Esophagus squamous epithelium (tissue), 5 donors: ENCODE measurements at places on chromosomes 7 and 10. TPM values are rescaled to one million over a fixed set of nuclear protein-coding genes. Genes with fewer than 3 reads are reported as not detected.

GRCh38 chr7:192701-193480 is 520 bp downstream of the FAM20C start:
- no peak for DNase-seq

DNA sequence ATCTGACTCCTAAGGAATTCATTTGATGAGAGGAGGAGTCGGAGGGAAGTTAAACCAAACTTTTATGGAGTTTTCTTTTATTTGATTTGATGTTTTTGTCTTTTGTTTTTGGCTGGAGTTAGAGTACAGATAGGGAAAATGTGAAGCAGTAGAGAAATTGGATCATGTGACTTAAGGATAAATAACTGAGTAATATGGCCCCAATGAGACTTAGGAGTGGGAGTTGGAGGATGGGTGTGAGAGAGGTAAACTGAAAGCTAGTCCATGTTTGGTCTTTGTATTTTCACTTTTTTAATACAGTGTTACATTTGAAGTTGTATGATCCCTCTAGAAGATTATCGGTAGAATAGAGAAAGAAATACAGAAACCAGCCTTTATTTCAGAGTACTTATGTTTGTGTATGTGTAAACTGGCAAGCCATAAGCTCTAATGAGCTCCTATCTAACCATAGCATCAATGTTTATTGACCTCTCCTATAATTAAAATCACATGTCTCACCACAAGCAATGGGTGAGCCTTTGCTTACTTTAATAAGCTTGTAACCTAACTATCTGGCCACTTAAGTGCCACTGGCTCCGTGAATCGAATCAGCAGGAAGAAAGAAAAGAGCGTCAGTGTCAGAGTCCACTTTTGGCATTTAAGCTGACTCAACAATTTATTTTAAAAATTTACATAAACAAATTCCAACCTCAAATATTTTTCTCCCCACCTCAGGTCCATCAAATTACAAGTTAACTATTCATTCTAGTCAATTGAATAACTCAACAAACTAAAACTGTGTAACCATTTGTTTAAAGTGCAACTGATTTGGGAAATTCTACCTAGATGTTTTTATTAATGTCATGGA is 113.8 kb downstream of the EPDR1 start:
- DNase-seq, result no peak

- DNase-seq, result no peak
Measured at GRCh38 chr10:32979041-32979440, 21.0 kb upstream of the ITGB1 start.

- DNase-seq, result no peak
Measured at GRCh38 chr7:36082910-36083309, 70.1 kb upstream of the EEPD1 start.

GRCh38 chr7:128740996-128741395 is 1.8 kb downstream of the CALU start:
- no peak for DNase-seq

DNA sequence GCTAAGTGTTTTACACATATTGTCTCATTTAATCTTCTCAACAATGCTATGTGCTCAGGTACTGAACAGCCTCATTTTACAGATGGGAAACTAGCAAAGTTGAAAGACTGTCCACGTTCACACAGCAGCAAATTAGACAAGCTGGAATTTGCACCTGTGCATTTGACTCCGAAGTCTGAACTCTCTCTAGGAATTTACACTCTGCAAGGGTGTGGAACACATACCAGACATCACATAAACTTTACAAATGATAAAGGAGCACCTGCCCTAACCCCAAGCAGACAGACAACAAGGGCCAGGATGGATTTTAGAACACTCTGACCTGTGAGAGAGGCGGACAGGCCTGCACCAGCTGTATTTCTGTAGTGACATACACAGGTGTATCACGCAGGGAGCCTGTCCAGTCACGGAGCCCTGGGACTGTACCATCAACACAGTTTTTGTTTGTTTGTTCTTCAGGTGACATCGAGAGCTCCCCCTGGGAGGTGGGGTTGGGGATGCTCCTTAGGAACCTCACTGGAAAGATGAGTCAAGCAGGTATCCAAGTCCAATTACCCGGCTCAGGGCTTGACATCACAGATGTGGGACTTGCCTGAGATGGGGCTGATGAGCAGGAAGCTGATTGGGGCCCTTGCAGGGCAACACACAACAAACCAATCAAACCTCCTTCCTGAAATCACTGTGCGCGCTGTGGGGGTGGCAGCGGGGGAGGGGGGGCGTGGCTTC is 31.0 kb downstream of the MKI67 start:
- DNase-seq, result no peak

DNA sequence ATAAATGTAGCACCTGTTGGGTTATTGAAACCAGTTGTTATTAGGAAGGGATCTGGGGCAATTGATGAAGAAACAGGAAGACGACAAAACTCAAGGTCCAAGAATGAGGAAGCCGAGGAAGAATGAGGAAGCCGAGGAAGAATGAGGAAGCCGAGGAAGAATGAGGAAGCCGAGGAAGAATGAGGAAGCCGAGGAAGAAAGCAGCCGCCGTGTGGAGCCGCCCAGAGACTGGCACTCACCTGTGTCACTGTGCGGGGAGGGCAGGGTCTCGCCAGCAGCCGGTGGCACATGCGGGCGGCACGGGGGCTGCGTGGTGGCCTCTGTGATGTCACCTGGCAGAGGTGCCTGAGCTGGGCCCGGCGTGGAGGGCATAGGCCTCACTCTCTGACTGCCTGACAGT is 71.1 kb upstream of the CFAP46 start:
- no peak for DNase-seq

DNA sequence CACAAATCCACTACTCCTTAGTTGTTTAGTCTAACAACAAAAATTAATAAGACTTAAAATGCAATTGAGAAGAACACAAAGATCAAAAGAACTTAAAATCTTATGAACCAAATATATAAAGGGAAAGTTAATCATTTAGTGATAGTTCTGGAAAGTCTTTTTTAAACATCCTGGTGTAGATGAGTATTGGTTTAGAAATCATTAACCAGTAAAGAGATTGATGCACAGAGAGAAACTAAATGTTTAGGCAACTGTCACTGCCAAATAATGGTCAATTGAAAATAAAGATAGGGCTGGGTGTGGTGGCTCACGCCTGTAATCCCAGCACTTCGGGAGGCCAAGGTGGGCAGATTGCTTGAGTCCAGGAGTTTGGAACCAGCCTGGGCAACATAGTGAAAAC is 44.9 kb downstream of the SP8 start:
- DNase-seq, result no peak

DNA sequence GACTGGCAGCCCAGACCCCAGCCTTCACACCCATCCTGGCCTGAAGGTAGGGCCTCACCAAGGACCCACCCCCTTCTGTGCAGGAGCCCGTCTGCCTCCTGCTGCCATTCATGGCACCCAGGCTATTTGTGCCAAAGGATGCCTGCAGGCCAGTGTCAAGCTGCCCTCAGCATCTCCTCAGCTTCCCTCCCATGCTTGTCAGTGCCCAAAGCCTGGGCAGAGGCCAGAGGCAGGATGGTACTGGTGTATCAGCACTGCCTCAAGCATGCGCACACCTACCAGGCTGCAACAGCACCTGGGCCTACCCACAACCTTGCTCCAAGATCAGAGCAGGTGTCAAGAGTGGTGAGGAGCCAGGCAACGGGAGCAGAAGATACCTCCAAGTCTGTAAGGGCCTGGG is 27.6 kb downstream of the SFTPA1 start:
- DNase-seq, result no peak

DNA sequence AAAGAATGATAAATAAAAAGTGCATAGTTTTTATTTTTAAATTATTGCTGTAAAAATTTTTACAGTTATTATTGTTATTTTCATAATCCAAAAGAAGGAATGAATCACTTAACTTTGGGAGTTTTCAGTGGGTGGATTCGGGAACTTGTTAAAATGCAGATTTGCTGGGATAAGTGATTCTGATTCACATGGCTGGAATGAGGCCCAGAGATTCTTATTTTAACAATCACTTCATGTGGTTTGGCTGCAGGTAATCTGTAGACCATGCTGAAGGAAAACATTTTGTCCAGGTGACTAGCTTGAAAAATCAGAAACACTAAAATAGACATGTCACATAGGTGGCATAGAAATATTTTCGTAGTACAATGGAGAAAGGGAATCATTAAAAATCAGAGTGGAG is 13.9 kb downstream of the CROT start:
- no peak for DNase-seq

DNA sequence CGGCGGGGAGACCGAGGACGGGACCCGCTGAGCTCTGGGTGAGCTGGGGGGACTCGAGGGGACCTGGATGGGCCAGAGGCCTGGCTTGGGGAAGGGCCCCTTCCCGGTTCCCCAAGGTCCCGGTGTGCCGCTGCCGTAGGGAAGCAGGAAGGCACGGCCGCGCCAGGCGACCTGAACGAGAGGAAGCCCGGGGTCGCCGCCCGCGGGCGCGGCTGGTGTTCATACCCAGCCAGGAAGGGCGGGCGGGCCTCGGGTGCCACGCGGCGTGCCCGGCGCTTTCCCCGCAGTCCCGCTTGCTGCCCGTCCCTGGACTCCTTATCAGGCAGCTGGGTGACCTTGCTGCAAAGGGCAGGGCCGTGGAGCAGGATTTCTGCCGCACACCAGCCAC is 38.0 kb downstream of the ZNF777 start:
- no peak for DNase-seq

DNA sequence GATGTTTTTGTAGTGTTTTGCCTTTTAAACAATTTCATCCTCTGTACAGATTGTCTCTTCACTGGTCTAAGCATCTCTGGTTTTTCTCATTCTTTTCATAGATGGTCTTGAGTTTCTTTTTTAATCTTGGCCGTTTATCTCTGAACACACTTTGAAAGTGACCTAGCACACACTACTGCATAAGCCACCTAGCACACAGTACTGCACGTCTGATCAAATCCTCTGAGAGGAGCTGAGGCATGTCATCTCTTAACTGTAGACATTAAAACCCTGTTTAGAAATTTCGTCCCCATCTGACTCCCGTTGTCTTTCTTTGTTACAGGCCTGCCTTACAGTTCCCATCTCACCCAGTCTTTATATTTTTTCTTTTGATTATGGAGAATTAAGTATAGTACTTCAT is 100.2 kb downstream of the MAPK8 start:
- no peak for DNase-seq

GRCh38 chr7:2813350-2814185 is 30.5 kb downstream of the GNA12 start:
- no peak for DNase-seq

- no peak for DNase-seq
Measured at GRCh38 chr7:115009736-115010440, 88.0 kb downstream of the MDFIC start.

DNA sequence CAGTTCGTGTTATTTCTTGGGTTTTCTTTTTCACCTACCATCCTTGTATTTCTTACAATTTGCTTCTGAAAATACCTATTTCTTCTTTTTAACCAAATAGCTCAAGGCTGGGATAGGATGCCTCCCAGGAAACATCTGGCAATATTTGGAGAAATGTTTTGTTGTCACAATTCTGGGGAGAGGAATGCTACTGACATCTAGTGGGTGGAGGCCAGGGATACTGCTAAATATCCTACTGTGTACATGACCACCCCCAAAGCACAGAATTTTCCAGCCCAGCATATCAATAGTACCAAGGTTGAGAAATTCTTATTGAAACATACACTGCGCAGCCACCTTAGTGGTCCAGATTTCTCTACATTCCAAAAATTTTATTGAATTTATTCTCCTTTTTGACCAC is 55.5 kb downstream of the CNTNAP2 start:
- DNase-seq, result no peak

DNA sequence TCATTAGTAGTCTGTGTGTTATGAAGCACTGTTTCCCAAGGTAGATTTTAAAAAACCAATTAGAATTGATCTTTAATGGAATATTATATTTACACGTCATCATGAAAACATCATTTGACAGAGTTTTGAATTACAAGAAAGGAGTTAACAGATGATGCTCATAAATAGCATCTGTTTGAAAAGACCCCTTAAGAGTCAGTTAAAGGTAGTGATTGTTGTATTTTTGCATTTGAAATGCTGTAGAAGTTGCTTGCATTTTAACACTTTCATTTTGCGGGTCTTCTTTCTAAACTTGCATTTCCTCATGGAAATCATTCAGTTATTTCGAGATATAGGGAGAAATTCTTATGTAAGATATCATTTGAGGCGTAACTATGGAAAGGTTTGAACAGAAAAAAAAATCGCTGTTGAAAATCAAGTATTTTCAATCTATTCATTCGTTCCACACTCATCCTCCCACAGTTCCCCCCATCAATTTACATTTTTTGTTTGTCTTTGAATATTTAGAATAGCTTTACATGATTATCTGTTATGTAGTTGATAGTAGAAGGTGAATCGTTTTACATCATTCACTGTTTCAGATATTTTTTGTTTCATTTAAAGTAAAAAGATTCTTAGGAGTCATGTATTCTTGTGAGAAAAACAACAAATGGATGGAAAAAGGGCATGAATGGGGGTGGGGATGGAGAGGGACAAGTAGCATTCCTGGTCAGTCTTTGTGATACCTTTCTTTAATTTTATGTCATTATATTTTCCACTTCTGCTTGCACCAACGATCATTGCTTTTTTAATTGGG is 3.0 kb upstream of the SKIDA1 start:
- DNase-seq, result no peak

DNA sequence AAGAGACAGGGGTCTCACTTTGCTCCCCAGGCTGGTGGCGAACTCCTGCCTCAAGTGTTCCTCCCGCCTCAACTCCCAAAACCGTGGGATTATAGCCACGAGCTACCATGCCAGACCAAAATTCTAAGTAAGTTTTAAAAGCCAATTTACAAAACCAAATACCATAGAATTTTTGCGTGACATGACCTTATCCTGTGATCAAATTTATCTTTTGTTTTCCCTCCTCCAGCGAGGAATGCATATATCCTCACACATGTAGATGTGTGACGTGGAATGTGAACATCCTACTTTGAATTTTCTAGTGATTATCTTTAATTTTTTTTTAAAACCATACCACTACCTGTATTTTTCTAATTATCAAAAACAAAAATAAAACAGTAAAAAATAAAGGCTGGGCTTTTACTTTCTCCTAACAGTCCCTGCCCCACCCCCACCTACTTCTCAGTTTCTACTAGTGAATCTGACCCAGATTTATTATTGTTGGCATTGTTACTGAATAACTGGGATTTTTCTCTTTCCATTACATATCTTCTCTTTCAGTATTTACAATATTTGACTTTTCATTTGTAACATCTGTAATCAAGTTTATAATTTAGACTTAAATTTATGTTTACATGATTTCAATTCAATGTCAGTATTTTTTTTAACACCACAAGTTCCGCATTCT is 26.0 kb downstream of the CYTH3 start:
- DNase-seq, result no peak

- DNase-seq, result no peak
Measured at GRCh38 chr10:95389176-95389575, 98.4 kb upstream of the PDLIM1 start.

Gene MYPN
- not detected for total RNA-seq

Gene NACAD
- 1.9 TPM for total RNA-seq

Gene DNAH11
- 0.57 TPM for total RNA-seq

Gene SH2D4B
- 0.13 TPM for total RNA-seq

Gene NPFFR1
- 0.19 TPM for total RNA-seq

Gene SYT15B
- 1.0 TPM for total RNA-seq

Gene HOXA3
- 3.6 TPM for total RNA-seq

Gene TLX1
- not detected for total RNA-seq

Gene C1QL3
- total RNA-seq, result not detected

Gene PHYHIPL
- not detected for total RNA-seq

Gene NEBL
- total RNA-seq, result 45.0 TPM

Gene AKR1B15
- 5.0 TPM for total RNA-seq

Gene CDK14
- 0.38 TPM for total RNA-seq

Gene ZNF398
- 12.5 TPM for total RNA-seq

Gene FBXO24
- total RNA-seq, result 1.6 TPM
